ENCODE measurements at places on chromosomes 6 and 20.

GRCh38 chr6:39221115-39221514 lies 8.2 kb downstream of the KCNK5 start:
- DNase-seq: no peak

GRCh38 chr6:32317541-32317940 lies 54.2 kb downstream of the TSBP1 start:
- DNase-seq: no peak

DNA sequence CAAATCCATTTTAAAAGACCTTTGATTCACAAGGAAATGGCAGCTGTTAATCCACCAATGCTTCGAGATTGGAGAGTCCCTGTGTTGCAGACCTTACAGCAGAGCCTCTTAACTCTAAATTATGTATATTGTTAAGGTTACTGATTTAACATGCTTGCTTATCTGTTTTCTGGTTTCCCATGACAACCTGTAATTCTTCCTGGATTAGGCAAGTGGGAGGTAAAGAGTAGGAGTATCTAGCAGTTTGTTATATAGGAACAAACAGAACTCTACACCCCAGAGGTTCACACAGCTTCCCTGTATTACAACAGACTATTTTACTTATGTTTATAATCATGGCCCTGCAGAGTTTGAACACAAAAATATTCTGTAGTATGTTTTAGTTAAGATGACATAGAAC lies 39.5 kb downstream of the NKX2-4 start:
- no peak for DNase-seq

GRCh38 chr6:137097057-137097456 lies 52.3 kb upstream of the IL20RA start:
- DNase-seq: no peak

- no peak for DNase-seq
These were observed 65.0 kb upstream of the ASCC3 start for GRCh38 chr6:100946021-100946540.

DNA sequence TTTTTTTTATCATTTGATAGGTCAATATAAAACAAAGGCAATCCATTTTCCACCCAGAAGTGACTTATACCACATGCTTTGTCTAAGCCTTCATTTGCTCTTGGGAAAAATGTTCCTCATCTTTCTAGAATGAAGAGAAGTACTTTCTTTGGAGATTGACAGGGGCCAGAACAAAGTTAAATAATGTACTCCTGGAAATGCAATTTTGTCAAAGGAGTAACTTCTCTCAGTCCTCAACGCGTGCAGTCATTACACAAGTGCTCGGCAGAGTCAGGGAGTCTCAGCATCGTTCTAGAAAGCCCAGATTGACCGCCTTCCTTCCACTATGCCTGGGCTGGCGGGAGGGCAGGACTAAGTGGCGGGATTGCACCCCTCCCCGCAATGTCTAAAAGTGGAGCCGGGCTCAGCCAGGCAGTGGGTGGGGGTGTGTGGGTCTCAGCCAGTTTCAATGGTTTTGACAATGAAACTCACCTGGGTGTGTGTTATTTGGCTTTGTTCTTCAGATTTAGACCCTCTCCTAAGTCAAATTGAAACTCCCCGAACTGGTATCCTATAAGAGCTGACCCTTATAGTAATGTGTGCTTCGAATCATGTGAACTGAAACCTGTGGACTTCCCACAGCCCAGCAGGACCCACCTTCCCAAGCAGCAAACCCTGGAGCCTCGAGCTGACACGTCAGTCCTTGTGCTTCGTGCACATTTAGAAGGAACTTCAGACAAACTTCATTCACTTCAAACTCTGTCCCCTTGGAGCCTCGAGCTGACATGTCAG lies 63.2 kb upstream of the DUSP22 start:
- no peak for DNase-seq

DNA sequence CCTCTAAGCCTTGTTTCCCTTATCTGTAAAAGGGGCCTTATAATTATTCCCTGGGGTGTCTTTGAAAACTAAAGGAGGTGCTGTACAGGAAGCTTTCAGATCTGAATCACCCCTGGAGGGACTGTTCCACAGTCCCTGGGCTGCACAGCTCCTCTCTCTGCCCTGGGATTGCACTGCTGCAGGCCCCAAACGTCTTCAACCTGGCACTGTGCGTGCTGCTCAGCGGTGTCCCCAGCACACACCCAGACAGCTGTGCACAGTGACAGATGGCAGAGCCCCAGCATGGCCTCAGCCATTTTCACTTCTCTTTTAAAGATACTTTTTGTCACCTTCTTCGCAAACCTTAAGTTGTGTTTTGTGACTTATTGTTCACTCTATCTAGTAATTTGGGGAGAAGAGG lies 50.7 kb upstream of the INSM1 start:
- DNase-seq: no peak

DNA sequence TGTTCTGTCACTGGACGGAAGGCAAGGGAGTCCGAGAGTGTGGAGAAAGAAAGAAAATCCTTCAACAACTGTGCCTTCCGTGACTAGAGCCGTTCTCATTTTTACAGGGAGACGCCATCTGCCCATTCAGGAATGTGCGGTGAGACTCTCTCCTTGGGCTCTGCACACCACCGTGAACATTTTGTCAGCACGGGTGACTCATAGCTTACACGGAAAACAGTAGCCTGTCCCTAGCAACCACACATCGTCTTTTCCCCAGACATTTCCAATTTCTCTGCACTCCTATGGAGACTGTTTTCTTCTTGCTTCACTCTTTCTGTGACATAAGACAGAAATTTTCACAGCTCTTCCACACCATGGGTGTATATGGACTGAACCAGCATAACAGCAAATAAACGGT lies 55.1 kb downstream of the TBXT start:
- peak; percentile 90 for DNase-seq

- DNase-seq: no peak
These were observed 57.1 kb upstream of the RALY start for GRCh38 chr20:33936656-33937055.

GRCh38 chr6:31385041-31385440 lies 18.4 kb upstream of the MICA start:
- DNase-seq: no peak

DNA sequence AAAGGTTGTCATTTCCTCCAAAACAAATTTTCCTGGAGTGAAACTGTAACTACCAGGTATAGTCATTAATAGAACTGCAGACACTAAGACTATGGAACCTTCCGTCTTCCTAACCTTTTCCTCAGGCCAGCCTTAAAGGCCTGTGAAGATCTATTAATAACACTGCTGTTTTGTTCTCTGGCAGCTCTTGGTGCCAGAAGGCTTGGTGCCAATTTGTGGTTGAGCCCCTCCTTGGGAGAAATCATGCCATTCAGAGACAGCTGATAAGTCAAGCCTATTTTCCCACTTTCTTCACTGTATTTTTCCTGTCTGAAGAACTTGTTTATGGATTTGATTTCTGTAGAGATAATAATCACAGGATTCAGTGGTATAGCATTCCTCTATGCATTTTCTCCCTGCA lies 64.8 kb downstream of the HCRTR2 start:
- DNase-seq: no peak

DNA sequence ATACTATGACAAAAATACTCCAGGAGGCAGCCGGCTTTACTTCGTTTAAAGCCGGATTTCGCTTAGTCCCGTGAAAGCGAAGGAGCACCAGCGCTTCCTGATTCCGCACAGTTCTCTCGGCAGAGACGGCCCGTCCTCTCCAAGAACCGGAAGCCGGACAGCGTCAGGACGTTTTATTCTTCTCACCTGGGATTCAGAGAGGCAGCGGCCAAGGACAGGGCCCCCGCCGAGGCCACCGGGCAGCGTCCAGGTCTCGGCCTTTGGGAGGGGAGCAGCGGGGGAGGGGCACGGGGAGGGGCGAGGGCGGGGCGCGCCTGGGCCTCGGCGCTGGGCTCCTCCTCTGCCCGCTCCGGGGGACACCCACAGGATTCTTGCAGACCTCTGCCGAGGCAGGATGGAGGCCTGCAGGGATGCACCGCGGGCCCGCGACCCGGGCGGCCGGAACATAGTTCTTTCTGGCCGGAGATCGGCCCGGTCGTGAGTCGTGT lies 2.8 kb upstream of the DIDO1 start:
- no peak for DNase-seq

DNA sequence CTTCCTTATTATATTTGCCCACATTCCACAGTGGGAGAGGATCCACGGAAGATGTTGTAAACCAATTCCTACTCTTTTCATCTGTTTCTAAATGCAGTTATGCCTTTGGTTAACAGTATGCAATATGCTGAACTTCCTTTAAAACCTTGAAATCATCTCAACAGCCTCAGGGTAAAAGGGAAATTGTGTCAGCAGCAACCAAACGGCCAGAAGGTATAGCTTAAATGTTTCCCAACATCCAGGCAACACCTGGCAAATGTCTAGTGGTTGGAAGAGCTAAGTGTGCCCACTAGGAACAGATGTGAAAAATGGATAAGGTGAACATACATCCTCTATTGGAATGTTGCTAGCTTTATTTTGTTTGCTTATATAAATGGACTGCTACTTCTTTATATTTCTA lies 164.8 kb downstream of the FAXC start:
- no peak for DNase-seq

DNA sequence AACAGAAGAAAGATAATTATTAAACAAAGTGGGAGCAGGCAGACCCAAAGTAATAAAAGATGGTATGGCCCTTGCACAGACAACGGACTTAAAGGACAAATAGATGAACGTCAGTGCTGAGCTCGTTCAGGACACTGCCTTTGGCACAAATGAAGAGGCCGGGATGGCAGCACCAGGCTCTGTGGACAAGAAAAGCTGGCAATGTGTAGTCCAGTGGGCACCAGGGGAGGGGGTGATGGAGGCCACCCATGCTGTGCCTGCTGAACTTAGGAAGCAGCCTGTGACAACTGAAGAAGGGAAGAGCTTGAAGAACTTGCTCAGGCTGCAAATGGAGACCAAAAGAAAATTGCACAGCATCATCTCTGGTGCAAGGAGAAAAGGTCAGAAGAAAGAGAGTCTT lies 131.0 kb downstream of the ANKRD60 start:
- DNase-seq: no peak

- no peak for DNase-seq
These were observed 1.3 kb downstream of the DIDO1 start for GRCh38 chr20:62925076-62925419.

DNA sequence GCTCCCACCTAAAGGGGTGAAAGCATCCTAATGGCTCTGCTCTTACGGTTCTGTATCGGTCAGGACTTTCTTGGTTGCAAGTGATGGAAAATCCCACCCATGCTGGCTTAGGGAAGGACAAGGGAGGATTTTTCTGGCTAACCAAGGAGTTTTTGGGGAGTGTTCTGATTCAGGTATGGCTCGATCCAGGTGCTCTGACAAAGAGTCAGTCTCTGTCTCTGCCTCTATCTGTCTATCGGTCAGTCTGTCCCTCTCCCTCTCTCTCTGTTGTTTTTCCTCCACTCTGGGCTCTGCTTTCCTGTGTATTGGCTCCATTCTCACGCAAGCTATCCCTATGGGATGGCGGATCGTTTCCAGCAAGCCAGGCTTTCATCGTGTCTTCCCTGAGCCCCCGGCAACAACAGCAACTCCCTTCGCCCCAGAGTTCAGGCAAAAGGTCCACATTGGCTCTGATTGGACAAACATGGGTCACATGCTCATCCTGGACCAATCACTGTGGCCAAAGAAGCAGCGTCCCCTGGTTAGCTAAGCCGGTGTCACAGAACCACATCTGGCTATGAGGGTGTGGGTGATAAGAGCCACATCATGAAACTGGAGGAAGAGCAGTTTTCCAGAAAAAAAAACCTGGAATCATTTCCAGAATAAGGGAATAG lies 160.3 kb downstream of the BMP7 start:
- no peak for DNase-seq

DNA sequence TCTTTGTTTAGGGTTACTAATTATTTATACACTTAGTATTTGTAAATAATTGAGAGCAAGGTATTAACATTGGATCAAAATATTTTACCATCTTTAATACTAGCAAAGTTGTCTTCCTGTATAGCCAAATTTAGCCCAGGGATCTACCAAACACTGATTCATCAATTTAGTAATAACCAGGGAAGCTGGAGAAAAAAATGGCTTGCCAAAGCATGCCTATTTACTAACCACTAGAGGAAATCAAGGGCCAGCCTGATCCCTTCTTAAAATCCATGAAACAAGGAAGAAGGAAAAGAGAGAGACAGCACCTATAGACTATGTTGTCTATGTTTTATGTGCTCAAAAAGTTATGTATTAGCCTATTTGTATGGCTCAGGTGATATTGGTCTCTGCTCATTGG lies 450.3 kb upstream of the GJE1 start:
- DNase-seq: no peak
